CD8-positive, alpha-beta memory T cell (primary cell): ENCODE measurements at places on chromosomes 2 and 18. TPM values are rescaled to one million over a fixed set of nuclear protein-coding genes. Genes with fewer than 3 reads are reported as not detected.

GRCh38 chr2:96537066-96537733 is 648 bp downstream of the ARID5A start:
- peak overlapping the region; percentile 92 for H3K27ac ChIP-seq
- peaks cover 40% of the 10 kb centered on the region for H3K4me1 ChIP-seq
- H3K27me3 ChIP-seq, result no peaks in the 10 kb centered on the region
- H3K36me3 ChIP-seq, result peaks cover 2% of the 10 kb centered on the region
- peak; percentile 94 for DNase-seq

GRCh38 chr2:42452545-42452944 is 41.2 kb downstream of the KCNG3 start:
- no peaks in the 10 kb centered on the region for H3K36me3 ChIP-seq
- no peaks in the 10 kb centered on the region for H3K4me1 ChIP-seq
- H3K27me3 ChIP-seq, result no peaks in the 10 kb centered on the region
- no peak for DNase-seq
- no peak overlapping the region for H3K4me3 ChIP-seq
- H3K27ac ChIP-seq, result no peak overlapping the region

- no peak overlapping the region for H3K27ac ChIP-seq
- no peak overlapping the region for H3K4me3 ChIP-seq
- no peaks in the 10 kb centered on the region for H3K36me3 ChIP-seq
Measured at GRCh38 chr2:15763822-15764682, 172.4 kb downstream of the DDX1 start.

DNA sequence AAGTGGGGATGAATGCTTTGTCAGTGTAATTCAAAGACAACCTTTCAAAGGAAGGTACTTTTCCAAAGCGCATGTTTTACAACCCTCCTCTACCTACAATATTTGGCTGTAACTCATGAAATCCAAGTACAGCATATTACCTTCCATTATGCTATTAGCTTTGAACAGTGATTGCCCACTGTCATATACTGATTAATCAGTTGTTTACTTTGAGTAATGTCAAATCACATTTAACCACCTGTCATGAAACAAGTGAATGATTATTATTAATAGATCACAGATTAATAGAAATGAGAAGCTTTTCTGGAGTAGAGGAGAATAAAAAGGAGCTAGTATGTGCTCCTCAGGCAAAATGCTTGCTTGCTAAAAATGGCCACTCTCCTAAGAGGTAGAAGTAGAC is 150.5 kb upstream of the SMAD7 start:
- no peak overlapping the region for H3K27ac ChIP-seq
- no peaks in the 10 kb centered on the region for H3K4me1 ChIP-seq
- H3K36me3 ChIP-seq, result no peaks in the 10 kb centered on the region

DNA sequence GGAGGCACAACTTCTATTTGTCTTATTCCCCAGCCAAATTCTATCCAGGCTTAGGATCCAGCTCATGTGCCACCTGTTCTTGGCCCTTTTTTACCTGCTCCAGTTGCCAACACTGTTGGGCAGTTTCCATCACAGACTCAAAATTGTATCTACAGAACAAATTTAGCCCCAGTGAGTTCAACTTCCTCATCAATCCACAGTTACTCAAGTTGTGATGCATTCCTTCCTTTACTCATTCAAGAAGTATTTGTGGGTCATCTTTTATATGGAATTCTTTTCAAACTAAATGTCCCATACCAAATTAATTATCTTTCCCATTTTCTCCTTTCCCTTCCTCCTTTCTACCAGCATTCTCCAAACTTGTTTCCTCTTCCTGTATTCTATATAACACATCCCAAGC is 12.7 kb upstream of the DDX18 start:
- H3K4me1 ChIP-seq, result no peaks in the 10 kb centered on the region
- no peak for DNase-seq
- no peak overlapping the region for H3K4me3 ChIP-seq
- no peaks in the 10 kb centered on the region for H3K36me3 ChIP-seq
- no peak overlapping the region for H3K27ac ChIP-seq

DNA sequence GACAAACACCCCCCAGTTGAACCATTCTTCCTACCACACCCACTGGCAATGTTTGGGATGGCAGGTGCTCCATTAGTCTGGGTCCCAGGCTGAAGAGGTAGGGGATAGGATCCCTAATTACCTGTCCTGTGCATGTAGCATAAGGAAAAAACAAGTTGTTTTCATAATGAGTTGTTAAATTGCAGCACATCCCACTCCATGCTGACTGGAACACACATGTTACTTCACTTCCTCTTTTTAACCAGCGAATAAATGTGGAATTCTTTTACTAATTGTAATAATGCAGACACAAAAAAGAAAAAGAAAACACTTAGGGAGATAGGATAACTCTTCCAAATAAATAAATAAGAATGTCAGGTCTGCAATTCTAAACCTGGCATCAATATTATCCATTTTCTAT is 11.8 kb upstream of the CBLN2 start:
- no peak for DNase-seq
- no peak overlapping the region for H3K27ac ChIP-seq
- no peak overlapping the region for H3K4me3 ChIP-seq
- no peaks in the 10 kb centered on the region for H3K36me3 ChIP-seq

GRCh38 chr18:57621246-57621604 is 411 bp downstream of the NARS1 start:
- H3K27ac ChIP-seq, result peak overlapping the region; percentile 90
- H3K4me1 ChIP-seq, result peaks cover 18% of the 10 kb centered on the region
- H3K4me3 ChIP-seq, result peak overlapping the region; percentile 86
- DNase-seq, result no peak
- H3K36me3 ChIP-seq, result no peaks in the 10 kb centered on the region
- H3K27me3 ChIP-seq, result no peaks in the 10 kb centered on the region

DNA sequence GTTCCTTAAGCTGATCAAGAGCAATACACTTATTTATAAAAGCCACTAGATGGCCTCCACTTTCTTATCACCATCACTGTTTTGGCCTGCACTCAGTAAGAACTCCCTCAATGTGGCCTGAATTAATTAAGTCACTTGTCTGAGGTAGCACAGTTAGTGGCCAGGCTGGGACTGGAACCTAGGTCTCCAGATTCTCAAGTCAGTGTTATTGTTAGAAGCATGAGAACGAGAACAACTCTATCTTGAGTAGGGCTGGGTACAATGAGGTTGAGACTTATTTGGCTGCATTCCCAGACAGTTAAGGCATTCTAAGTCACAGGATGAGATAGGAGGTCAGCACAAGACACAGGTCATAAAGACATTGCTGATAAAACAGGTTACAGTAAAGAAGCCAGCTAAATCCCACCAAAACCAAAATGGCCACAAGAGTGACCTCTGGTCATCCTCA is 115.8 kb downstream of the SS18 start:
- no peak overlapping the region for H3K27ac ChIP-seq
- H3K4me1 ChIP-seq, result no peaks in the 10 kb centered on the region
- H3K27me3 ChIP-seq, result no peaks in the 10 kb centered on the region

DNA sequence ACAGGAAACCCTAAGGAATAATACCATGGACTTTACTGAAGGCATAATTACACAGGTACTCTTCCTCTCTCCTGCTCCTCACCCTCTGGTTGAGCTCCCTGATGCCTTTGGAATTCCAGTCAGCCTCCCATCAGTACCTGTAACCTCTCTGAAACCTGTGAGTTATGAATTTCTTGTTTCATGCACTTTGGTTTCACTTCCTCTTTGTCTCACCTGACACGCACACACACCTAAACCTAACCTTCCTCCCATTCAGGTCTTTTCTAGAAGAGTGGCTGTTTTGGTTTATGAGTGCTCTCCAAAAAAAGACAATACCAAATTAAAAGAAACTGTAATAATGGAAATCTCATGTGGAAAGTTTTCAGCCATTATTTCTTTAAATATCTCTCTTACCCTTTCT is 451.3 kb upstream of the VWC2L start:
- H3K4me3 ChIP-seq, result no peak overlapping the region
- H3K27ac ChIP-seq, result no peak overlapping the region
- no peak for DNase-seq

DNA sequence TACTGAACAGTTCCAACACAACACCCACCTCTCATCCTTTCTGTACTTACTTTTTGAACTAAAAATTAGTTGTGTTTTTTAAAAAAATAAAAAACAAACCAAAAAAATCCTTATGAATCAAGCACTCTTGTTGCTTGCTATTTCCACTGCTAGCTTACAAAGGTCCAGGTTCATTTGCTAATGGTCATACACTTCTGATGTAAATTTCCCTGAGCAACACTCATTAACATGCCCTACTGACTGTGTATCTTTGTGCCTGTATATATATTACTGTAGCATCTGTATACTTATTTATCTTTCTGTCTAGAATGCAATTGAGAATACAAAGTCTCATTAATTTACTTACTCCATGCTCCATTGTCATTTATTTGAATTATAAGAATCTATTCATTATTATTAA is 30.3 kb upstream of the IKZF2 start:
- no peaks in the 10 kb centered on the region for H3K4me1 ChIP-seq
- H3K36me3 ChIP-seq, result no peaks in the 10 kb centered on the region
- no peaks in the 10 kb centered on the region for H3K27me3 ChIP-seq
- H3K27ac ChIP-seq, result no peak overlapping the region

DNA sequence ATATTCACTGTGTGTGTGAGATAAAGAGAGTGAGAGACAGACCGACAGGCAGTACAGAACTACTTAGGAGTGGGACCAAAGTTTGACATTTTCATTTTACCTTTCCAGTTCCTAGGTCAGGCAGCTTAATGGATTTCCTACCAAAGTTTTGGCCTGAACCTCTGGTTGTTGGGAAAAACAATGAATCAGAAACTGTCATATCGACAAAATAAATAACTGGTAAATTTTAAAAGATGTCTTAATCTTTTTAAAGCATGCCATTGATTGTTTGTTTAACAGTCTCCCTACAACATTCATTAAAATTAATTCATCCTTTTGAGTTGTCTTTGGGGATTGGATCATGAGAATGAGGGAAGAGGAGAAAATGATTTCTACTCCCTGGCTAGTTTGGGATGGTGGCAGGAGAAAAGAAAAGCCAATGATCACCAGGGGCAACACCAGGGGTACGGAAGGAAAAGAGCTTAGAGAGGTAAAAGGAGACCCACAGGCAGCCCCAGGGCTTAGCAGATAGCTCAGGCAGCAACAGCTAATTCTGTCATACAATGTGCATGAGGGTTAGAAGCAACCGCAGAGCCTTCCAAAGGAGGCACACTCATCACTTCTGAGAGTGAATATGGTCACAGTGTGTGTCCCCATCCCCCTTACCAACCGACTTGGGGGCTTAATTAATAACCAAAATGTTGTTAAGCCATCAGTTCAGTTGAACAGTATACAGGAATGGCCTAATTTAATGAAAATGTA is 98.5 kb downstream of the CCDC141 start:
- no peak overlapping the region for H3K27ac ChIP-seq
- H3K4me1 ChIP-seq, result no peaks in the 10 kb centered on the region
- no peak for DNase-seq
- no peaks in the 10 kb centered on the region for H3K36me3 ChIP-seq

DNA sequence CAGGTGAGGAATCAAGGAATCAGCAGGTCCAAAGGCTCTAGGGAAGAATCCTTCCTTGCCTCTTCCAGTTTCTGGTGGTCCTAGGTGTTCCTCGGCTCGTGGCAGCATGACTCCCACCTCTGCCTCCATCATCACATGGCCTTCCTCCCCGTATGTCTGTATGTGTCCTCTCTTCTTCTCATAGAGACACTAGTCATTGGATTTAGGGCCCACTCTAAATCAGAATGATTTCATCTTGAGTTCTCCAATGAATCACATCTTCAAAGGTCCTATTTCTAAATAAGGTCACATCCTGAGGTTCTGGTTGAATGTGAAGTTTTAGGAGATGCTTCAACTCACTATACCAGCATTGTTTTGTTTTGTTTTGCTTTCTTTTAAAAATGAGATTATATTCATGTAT is 11.1 kb upstream of the AGFG1 start:
- H3K36me3 ChIP-seq, result no peaks in the 10 kb centered on the region
- H3K4me1 ChIP-seq, result peaks cover 55% of the 10 kb centered on the region
- H3K27me3 ChIP-seq, result no peaks in the 10 kb centered on the region
- no peak overlapping the region for H3K4me3 ChIP-seq
- H3K27ac ChIP-seq, result no peak overlapping the region
- no peak for DNase-seq

- no peak for DNase-seq
- no peaks in the 10 kb centered on the region for H3K36me3 ChIP-seq
- H3K27ac ChIP-seq, result peak overlapping the region; percentile 58
- H3K4me1 ChIP-seq, result peaks cover 8% of the 10 kb centered on the region
- H3K4me3 ChIP-seq, result peak overlapping the region; percentile 56
Measured at GRCh38 chr2:64987956-64988419, 1.2 kb upstream of the SLC1A4 start.

- H3K4me1 ChIP-seq, result no peaks in the 10 kb centered on the region
- no peak overlapping the region for H3K4me3 ChIP-seq
- H3K27me3 ChIP-seq, result no peaks in the 10 kb centered on the region
- no peaks in the 10 kb centered on the region for H3K36me3 ChIP-seq
Measured at GRCh38 chr2:138291805-138292204, 209.8 kb upstream of the SPOPL start.

DNA sequence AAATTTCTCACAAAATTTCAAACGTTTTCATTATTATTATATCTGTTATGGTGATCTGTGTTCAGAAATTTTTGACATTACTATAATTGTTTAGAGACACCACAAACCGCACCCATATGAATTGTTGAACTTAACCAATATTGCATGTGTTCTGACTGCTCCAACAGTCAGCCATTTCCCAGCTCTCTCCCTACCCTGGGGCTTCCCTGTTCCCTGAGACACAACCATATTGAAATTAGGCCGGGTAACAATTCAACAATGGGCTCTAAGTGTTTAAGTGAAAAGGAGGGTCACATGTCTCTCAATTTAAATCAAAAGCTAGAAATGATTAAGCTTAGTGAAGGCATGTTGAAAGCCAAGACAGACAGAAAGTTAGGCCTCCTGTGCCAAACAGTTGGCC is 424.0 kb downstream of the DSC3 start:
- no peaks in the 10 kb centered on the region for H3K27me3 ChIP-seq
- H3K27ac ChIP-seq, result no peak overlapping the region
- H3K36me3 ChIP-seq, result no peaks in the 10 kb centered on the region
- H3K4me1 ChIP-seq, result no peaks in the 10 kb centered on the region
- no peak overlapping the region for H3K4me3 ChIP-seq

GRCh38 chr18:27527856-27528255 is 342.7 kb upstream of the CHST9 start:
- no peaks in the 10 kb centered on the region for H3K27me3 ChIP-seq
- no peaks in the 10 kb centered on the region for H3K36me3 ChIP-seq
- H3K4me3 ChIP-seq, result no peak overlapping the region
- H3K27ac ChIP-seq, result no peak overlapping the region
- H3K4me1 ChIP-seq, result no peaks in the 10 kb centered on the region

- H3K27me3 ChIP-seq, result no peaks in the 10 kb centered on the region
- H3K36me3 ChIP-seq, result no peaks in the 10 kb centered on the region
- H3K4me3 ChIP-seq, result no peak overlapping the region
- H3K27ac ChIP-seq, result no peak overlapping the region
Measured at GRCh38 chr18:48884306-48884705, 66.5 kb downstream of the SMAD7 start.

Gene GRHL1
- total RNA-seq, result 0.93 TPM

Gene CTAGE1
- not detected for total RNA-seq

Gene DAW1
- total RNA-seq, result not detected

Gene CCDC141
- 2.1 TPM for total RNA-seq

Gene NYAP2
- not detected for total RNA-seq

Gene TDRD15
- total RNA-seq, result 0.04 TPM
